Activated naive CD4-positive, alpha-beta T cell treated with Interleukin-2 at 50 U/mL for 16 hours (primary cell): ENCODE measurements at places on chromosomes 16 and 17.

- no peak for DNase-seq
These were observed 535.7 kb upstream of the HSBP1 start for GRCh38 chr16:83271970-83272575.

GRCh38 chr17:59845595-59846393, 46.9 kb downstream of the TUBD1 start:
- peak; percentile 41 for DNase-seq

GRCh38 chr17:64398320-64398719, 7.7 kb upstream of the PECAM1 start:
- DNase-seq, result no peak

GRCh38 chr17:17493249-17493985, 2.8 kb downstream of the RASD1 start:
- no peak for DNase-seq

- no peak for DNase-seq
These were observed 492.6 kb downstream of the GRIN2A start for GRCh38 chr16:9689597-9689996.

- peak; percentile 43 for DNase-seq
These were observed 57.8 kb upstream of the TEX2 start for GRCh38 chr17:64320613-64321553.

- DNase-seq, result no peak
These were observed 22.3 kb upstream of the MPRIP start for GRCh38 chr17:17019891-17020456.

DNA sequence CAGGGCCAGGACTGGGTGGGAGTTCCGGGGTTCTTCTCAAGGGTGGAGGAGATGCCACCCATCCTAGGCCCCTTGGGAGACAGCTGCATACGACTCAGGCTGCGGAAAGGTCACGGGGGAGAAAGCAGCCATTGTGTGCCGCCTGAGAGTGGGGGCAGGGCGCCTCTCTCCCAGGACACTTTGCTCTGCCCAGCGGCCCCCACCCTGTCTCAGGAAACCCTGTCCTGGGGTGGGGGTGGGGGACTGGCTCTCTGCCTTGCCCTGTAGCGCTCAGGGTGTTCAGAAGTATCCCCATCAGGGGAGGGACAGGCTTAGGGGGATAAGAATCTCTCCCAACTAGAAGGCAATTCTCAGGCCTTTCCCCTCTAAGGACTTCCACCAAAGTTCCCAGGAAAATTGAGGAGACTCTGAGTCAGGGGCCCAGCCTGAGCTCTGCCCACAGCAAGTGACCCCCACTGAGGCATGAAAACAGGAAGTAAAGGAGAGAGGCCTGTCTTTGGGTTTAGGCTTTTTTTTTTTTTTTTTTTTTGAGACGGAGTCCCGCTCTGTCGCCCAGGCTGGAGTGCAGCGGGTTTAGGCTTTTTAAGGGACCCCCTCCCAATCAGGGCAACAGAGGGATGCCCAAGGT, 4.9 kb downstream of the GIT1 start:
- DNase-seq, result no peak

DNA sequence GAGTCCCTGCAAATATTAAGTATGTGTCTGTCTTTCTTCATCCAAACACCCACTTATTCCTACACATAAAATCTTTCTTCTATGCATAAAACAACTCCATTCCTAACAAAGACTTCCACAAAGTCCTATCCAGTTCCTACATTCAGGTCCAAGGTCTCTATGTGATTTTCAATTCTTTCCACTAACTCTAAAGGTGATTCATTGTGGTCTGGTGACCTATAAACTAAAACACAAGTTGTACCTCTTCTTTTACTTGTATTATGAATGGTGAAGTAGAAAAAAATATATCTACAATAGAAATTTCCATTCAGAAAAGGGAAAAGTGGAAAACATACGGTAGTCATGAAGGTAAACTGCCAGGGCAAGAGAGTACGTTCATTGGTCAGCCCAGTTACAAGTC, 56.6 kb downstream of the USP32 start:
- no peak for DNase-seq

- DNase-seq, result peak; percentile 27
These were observed 3.5 kb downstream of the LIMD2 start for GRCh38 chr17:63696381-63696961.

DNA sequence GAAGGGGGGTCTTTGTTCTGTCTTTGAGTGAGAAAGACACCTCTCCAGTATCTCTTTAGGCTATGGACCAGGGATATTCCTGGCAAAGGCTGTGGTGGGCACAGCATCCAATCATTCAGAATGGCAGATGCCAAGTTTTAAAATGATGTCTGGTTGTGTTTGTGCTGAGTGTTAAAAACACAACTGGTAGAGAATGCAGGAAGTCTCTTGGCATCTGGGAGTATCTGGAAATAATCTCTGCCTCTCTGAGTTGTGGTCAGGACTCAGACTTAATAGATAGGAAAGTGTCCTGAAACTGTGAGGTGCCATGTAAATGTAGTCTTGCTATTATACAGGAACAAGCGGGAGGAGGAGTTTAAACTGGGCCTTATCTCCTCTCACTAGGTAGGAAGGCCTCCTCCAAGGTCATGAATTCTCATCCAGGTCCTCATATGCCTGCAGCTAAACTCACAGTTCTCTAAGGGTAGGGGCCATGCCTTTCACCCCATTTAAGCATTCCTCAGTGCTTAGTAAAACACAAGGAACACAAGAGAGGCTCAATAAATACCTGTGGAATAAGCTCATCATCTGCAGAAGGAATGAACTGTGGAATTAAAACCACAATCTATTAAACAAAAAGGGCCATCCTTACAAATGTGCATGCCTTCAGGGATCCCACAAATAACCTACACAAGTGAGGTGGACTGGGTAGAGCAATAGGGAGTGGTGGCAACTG, 317.6 kb downstream of the CBLN1 start:
- no peak for DNase-seq

DNA sequence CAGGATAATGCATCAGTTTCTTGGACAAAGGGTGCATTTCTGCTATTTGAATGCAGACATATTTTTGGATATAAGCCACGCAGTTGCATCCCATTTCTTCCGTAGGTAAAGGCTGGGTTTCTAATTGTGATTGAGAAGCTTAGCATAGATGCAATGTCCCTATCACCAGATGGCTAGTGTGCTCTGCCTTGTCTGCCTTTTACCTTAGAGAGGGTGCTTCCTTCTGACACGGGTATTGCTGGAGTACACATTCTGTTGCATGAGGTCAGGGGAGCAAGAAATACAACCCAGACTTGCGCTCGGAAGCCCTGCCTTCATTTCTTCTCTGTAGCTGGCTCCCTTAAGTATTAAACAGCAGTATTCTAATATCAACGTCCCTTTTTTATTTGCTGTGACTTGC, 337.4 kb downstream of the WWOX start:
- DNase-seq, result no peak

DNA sequence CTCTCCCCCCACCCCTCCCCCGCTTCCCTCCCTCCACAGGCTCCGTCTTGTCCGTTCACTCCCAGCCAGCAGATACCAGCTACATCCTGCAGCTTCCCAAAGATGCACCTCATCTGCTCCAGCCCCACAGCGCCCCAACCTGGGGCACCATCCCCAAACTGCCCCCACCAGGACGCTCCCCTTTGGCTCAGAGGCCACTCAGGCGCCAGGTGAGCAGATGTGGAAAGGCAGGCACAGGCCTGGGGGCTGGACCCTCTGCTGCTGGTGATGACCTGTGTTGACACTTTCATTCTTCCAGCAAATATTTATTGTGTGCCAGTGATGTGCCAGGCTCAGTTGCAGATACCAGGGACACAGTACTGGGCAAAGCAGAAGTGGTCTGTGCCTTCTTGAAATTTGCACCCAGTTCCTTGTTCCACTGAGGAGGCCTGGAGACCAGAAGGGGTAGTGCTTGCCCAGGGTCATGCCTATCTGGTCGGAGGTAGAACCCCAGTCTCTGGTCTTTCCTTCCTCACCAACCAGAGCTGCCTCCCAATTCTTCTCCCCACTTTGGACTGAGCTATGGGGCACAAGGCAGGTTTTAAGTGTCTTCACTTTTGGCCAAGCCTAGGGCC, 10.3 kb upstream of the ABCC3 start:
- no peak for DNase-seq

- DNase-seq, result no peak
These were observed 32.8 kb downstream of the CCL4 start for GRCh38 chr17:36136439-36136838.

GRCh38 chr17:60563743-60564142, 36.2 kb upstream of the PPM1D start:
- no peak for DNase-seq

GRCh38 chr17:30124273-30124796, 7.7 kb downstream of the NSRP1 start:
- DNase-seq, result no peak

DNA sequence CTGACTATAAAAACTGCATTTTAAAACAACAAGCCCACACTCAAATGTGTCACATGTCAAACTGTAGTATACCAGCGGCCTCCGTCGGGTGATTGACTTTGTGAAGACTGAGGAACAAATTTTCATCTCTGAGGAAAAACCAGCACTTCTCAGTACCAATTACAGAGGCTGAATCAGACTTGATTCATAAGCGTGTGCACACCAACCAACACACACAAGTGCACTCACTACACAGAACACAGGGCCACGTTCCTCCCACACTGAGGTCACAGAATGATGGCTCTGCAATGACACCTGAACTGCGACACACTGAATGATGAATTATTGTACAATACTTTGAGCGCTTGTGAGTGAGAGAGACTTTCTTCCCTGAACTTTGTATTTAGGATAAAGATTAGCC, 29.6 kb downstream of the XPO6 start:
- peak; percentile 63 for DNase-seq

GRCh38 chr17:53039981-53040380, 782.7 kb upstream of the KIF2B start:
- no peak for DNase-seq

- DNase-seq, result no peak
These were observed 34.1 kb upstream of the CDC6 start for GRCh38 chr17:40253565-40253964.

DNA sequence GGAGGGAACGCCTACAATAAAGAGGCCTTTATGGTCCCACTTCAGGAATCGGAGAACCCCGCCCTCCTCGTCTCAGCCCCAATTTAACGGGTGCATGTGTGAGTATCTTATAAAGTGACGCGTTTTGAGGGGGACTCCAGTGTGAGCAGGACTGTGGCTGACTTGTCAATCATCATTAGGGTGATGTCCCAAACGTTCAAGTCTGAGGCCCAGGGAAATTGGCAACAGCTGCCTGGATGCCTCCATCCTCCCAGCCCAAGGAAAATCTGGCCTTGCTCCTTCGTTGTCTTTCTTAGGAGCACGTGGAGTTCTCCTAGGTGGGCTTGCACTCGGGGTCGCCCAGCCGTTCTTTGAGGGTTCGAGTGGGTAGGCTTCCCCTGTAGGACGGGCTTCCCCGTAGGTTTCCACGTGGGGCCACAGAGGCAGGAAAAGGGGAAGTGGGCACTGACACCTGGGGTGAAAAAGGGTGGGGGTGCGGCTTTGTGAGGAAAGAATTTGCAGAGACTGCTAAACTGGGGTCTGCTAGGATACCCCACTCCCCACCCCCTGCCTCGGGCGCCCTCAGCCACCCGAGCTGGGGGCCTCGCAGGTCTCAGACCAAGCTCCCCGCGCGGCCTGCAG, 561 bp upstream of the HERPUD1 start:
- DNase-seq, result no peak

DNA sequence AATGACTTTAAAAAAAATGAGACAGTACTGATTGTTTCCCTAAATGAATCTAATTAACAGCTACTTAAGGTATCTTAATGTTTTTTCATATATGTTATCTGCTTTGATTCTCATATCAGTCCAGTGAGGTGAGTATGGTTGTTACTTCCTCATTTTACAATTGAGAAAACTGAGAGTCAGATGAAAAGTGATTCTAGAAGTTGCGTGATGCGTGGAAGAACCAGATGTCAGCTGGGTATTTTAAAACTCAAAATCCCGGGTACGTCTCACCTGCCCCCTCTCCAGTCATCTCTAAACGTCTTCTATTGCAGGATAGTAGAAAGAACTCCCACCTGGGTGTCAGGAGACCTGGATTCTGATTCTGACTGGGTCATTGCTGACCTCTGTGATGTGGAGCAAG, 89.2 kb downstream of the MAP2K6 start:
- no peak for DNase-seq

GRCh38 chr17:42274812-42275526, 1.2 kb downstream of the STAT5B start:
- no peak for DNase-seq

DNA sequence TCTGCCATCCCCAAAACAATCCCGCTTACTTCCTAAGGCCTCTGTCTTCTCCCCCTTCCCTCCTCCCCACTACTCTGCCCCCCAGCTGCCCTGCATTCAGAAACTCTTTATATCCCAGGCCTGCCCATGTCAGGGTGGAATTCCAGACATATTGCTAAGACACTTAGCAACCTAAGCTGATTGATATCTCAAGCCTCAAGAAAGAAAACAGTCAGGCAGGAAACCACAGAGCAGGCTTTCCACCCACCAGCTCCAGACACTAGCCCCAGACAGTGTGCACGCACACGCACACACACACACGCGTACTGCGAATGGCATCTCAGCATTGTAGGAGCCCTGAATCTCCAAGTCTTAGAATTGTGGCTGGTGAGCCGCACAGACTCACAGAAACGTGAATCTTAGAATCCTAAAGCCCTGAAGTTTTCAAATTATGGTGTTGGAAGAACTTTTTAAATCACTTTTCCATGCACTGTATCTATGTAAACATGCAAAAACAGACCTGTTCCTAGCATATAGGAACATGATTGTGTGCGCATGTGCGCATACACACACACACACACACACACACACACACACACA, 8.8 kb upstream of the LPCAT2 start:
- no peak for DNase-seq

DNA sequence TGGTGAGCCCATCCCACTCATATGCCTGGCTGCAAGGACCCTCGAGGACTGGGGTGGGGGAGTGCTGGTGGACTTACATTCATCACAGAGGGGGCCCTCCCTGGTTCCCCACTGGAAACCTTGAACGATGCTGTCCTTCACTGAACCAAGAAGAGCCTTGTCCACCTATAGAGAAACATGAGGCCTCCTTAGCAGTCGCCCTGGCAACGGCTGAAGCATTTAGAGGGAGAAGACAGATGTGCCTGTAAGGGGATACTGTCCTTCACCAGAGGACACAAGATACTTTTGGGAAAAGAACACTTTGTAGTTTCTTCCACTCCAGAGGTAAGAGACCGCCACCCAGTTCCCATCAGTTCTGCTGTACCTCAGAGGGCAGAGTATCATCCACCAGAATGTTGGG, 6.5 kb downstream of the HIGD1B start:
- no peak for DNase-seq

- DNase-seq, result no peak
These were observed 90.0 kb downstream of the GNAO1 start for GRCh38 chr16:56281249-56281805.

- DNase-seq, result no peak
These were observed 1.2 kb downstream of the OTOA start for GRCh38 chr16:21664801-21665492.

DNA sequence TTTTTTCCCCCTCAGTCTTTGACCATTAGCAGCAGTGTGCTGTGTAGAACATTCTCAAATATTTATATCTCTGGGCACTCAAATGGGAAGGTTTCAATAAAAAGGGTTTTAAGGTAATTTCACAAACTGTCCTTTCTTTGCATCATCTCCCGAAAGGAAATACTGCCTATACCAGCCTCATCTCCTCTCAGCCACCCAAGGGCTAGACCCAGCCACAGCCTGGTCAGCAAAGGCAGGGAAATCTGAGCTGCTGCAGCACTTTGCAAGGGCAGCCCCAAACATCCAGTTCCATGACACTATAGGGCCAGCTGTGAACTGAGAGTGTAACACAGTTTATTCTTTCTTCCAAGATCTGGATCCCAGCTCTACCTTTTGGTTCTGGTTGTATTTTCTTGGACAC, 28.9 kb downstream of the TMEM11 start:
- DNase-seq, result no peak

- DNase-seq, result peak; percentile 12
These were observed 146.1 kb downstream of the IRF8 start for GRCh38 chr16:86044881-86045590.

- no peak for DNase-seq
These were observed 10.9 kb upstream of the ANKFN1 start for GRCh38 chr17:56142325-56142724.
